ENCODE measurements at places on chromosomes 2 and 18.
A peak's percentile ranks its signal among the peaks of the same experiment; 100 is the strongest.

GRCh38 chr2:149122516-149122915 is 84.0 kb downstream of the LYPD6B start:
- DNase-seq = no peak

GRCh38 chr2:199756743-199757142 is 94.2 kb downstream of the FTCDNL1 start:
- DNase-seq = peak; percentile 55

GRCh38 chr2:168350380-168350779 is 103.0 kb upstream of the STK39 start:
- no peak for DNase-seq

DNA sequence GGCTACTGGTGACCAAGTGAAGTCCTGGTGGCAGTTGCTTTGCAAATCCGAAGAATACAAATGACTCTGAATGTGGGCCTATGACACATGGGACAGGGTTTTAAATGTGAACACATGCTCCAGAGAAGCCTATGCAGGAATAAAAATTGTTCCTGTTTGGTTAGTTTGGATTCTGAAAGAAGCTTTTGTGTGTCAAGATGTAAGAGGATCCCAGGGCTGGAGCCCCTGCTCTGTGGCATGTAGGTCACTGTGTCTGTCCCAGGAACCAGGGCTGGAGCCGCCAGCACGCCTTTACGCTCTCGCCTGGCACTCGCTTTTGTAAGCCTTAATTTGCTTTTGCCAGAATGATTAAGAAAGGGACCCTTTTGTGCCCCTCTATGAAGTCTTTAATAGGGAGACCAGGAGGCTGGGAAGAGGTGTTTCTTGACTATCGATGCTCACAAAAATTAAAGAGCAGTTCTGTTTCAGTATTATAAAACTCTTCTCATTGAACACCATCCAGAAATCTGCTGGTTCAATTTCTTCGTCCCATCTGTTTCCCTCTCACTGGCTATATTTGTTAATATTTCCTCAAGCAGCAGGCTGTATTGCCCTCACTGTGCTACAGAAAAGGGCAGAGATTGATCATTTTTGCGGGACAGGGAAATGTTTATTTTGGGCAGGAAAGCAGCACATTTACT is 532.7 kb upstream of the POU3F3 start:
- no peak for DNase-seq

DNA sequence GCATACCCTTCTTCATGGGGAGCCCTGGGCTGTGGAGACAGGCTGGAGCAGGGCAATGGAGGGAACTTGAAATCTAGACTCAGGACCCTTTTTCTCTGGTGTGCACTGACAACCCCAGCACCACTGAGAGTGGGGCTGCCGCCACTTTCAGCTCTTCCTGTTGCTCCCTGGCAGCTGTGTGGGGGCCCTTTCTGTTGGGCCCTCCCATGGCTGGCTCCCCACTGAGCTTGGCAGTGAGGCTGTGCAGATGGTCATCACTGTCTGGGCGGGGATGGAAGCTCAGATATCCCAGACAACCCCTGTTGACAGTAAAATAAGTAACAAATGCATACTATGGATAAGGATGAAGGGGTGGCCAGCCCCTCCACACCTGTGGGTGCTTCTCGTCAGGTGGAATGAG is 6.7 kb downstream of the MYO7B start:
- DNase-seq = no peak

DNA sequence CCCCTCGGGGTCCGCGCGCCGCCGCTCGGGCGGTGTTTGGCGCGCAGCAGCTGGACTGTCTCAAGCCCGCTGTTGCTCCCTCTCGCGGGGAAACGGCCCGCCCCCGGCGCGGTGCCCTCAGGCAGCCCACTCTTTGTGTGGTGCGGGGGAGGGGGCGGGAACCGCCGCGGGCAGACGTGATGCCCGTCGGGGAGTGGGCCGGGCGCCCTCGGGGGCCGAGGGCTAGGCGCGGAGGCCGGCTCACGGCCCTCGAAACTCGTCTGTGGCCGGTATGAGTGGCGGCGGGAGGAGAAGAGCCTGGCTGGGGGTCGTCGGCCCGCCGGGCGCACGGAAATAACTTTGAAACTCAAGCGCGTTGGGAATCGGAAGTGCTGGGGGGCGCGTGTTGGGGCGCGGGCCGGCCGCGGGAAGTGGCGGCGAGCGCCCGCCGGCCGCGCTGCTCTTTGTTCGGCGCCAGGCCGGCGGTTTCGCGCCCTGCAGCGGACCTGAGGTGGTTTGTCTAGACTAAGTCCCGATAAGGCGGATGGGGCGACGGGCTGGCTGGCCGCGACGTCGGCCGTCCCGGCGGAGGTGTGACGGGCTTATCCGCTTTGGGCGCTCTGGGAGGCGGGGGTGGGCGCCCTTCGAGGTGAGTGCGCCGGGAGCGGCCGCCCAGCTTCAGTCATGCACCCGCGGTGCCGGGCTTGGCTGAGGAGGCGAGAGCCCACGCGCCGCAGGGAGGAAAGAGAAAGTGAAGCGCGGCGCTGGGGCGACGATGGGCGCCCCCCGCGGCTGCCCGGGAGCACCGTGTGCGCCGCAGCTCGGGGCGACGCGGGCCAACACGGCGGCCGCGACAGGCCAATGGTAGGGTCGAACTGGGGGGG is 679 bp downstream of the PTMA start:
- peak; percentile 44 for DNase-seq

DNA sequence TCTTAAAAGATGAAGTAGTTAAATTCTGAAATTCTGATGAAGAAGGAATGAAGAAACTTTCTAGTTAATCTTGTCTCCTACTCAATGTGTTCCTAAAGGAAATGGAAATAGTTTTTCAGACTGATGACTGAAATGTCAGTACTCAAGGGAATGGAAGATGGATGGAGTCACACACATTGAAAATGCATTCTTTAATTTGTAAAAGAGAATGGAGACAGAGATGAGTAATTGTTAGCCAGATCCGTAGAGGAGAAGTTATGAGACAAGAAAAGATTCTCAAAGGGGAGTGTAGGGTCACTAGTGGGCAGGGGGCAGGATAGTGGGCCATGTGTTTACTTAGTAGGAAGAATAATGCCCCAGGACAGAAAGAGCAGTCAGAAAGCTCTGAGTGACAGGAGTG is 13.3 kb downstream of the ZSWIM2 start:
- no peak for DNase-seq

DNA sequence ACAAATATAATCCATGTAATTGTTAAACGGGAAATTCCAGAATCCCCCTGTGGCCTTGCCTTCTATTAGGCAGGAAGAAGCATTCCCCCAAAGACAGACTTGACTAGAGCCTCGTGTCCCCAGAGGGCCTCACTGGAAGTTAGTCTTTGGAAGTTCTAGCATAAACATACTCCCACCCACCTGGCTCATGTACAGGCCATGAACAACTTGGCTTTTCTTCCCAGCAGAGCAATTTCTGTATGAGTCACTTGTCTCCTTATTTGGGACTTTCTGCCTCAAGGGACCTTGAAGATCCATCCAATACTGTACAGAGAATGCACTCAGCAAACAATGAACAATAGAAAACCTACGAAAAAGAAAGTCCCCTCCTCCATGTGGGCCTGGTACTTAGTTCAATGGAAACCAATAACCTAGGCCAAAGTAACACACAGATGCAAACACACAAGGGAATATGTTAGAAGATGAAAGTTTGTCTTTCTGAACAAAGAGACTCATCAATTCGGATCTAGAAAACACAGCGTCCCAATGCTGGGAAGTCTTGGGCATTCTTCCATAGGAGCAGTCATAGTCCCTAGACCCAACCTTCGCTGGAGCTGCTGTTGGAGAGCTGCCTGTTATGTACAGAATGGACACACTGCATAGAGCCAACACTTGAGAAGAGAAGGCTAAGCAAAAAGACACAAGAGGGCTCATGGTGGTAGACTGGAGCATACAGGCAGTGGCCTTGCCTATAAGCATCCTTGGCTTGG is 303.5 kb downstream of the HRH4 start:
- DNase-seq = no peak

DNA sequence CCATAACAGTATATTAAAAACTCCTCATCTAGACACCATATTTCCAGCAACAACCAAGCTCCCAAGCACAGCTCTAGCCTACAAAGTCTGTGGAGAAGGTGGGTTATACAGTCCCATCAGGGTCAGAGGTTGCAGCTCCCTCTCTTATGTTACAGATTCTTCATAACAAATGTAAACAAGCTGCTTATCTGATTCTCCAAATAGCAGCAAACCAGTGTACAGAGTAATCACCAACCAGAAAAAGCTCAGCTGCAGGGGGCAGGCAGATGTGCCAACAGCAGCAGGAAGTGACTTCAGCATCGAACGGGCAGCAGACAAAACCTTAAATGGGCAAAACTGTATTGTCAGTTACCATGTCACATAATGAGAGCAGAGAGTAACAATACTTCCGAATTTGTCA is 52.9 kb upstream of the NABP1 start:
- peak; percentile 67 for DNase-seq

- DNase-seq = peak; percentile 46
These were observed 172.4 kb upstream of the HS6ST1 start for GRCh38 chr2:128490881-128491691.

DNA sequence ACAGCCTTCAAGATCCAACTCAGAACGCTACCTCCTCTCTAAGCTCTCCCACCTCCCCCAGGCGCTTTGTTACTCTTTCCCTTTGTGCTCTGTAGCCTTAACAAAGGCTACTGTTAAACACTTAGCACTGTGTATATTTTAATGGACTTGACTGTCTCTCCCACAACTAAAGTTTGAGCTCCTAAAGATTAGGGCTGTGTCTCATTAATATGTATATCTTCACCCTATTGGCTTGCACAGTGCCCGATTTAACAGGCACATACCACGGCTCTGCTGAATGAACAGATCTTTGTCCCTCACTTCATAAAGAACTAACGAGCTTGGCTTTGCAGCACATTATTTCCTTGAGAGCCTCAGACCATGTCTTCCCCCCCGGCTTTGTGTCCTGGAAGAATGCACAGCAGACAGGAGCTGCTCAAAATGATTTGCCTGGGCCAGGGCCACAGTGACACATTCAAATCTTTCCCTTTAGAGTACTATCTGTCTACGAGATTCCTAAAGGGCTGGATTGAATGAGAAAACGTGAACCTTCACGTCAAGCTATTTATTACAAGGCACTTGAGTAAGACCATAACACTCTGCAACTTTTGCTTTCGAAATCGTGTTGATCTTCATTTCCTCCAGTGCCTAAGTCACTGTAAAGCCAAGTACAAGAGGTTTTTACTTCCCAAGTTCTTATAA is 22.1 kb downstream of the ABHD3 start:
- DNase-seq = peak; percentile 83

DNA sequence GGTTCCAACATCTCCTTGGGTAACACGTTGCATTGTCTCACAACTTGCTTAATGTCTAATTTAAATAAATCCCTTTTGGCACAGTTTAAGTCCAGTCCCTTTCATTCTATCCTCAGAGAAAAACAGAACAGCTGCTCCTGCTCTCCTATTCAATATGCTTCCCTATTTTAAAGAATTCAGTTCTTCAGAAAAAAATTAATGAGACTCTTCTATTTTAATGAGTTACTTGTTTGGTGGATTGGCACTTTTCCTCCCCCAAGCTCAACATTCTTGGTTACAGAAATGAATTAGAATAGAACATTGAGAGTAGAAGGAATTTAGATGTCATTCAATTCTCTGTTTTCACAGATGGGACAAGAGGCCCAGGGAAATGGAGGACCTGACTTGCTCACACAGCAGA is 116.9 kb upstream of the ATP8B1 start:
- no peak for DNase-seq

DNA sequence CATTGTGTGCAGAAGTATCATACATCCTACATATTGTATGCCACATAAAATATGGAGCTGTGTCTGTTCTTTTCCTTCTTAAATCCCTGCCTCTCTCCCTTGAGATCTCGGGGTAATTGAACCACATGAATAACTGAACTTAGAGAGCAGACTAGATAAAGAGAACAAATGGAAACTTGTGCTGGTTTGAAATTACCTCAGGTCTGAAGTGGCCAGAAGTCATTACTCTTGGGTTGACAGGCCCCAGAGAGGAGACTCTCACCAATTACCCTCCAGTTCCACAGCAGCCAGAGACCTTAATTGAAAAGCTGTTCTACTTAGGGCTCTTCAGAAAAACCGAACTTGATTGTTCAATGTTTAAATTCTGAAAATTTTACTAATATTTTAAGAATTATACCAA is 5.0 kb upstream of the ADAM17 start:
- no peak for DNase-seq

- DNase-seq = no peak
These were observed 147.3 kb downstream of the GREB1L start for GRCh38 chr18:21389283-21389682.

- no peak for DNase-seq
These were observed 301.8 kb upstream of the GALNT5 start for GRCh38 chr2:156955701-156956100.

DNA sequence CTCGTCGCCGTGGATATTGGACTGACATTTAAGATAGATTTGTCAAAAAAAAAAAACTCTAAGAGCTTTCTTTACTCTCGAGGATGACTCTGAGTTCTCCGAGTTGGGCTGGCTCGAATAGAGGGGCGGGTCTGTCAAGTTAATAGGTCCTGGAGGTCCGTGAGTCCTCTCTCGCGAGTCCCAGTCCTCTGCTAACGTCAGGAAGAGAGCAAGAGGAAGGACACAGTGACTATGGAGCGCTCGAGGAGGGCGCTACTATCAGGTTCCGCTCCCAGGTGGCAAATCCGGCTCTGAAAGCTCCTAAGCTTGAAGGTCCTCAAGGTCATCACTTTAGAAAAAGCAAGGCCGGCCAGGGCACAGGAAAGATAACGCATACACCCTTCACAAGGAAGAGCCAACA is 404 bp upstream of the AKAIN1 start:
- no peak for DNase-seq

DNA sequence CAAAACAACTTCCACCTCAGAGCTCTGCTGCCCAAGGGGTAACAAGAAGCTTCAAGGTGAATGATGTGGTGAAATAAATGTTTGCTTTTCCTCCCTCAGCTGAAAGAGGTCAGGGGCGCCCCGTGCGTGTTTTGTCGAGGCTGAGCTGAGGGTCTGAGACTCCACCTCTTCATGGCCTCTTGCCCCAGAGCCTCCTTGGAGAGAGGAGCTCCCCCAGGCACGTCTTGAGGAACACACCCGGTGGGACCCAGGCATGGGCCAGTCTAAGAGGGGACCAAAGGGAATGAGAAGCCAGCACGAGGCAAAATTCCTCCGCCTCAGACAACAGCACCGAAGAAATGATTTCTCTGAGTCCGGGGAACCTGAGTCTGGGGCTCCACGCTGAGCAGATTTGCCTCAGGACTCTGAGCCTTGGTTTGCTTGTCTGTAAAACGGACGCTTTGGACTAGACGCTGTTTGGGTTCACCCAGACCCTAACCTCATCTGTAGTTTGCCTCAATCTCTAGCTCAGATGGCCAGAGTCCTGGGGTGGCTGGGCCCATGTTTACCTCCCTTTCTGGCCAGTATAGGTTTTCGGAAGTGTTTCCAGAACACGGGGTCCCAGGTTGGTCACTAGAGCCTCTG is 56.4 kb upstream of the ODC1 start:
- no peak for DNase-seq

GRCh38 chr2:12918138-12918834 is 201.6 kb downstream of the TRIB2 start:
- DNase-seq = no peak

DNA sequence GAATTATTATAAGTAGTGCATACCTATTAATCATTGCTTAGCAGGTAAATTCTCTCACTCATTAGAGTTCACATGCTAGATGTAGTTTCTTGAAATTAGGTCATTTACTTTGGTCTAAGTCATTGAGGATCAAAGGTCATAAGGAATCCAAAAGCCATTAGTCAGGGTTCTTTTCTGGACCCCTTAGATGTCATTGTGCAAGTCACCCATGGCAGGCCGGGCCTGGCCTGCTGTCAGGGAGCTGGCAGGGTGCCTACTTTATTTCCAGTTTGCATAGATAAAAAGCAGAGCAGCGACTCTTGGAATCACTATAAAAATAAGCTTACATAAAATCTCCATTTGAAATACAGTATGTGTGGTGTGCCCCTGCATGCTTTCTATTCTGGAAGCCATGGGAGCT is 91.3 kb downstream of the MEIS1 start:
- no peak for DNase-seq
